ENCODE measurements at places on chromosomes 13 and 19.

- no peak for DNase-seq
Observed at GRCh38 chr13:113880651-113881611, 17.1 kb upstream of the GAS6 start.

DNA sequence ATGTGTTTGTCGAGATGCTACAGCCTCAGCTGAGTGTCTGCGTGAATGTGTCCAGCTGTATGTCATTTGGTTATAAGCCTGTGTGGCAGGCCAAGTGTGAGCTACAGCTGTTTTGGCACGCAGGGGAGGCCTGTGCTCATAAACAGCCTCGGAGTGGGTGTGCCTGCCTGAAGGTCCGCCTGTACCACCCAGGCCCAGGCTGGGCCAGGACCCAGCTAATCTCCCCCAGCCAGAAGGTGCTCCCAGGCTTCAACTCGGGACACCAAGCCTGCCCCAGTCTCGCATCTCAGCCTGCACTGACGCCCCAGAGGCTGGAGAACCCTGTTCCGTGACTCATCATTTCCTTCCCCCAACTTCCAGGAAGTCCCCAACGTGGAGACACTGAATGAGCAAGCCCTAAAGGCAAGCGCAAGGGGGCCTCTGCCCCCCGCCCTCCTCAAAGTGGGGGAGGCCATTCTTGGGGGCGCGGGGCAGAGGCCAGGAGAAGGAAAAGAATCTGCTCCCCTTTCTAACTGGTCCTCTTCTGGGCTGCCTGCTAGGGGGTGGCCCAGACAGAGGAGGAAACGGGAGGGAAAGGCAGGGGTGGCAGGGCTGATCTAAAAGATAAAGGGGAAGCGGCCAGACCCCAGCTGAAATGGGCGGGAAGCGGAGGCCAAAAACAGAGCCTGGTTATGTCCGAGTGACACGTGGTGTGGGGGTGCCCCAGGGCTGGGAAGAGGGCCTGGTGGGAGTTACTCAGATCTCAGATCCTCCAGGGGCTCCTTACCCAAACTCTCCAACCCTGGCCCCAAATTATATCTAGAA, 2.0 kb downstream of the SLC1A5 start:
- peak; percentile 84 for DNase-seq

DNA sequence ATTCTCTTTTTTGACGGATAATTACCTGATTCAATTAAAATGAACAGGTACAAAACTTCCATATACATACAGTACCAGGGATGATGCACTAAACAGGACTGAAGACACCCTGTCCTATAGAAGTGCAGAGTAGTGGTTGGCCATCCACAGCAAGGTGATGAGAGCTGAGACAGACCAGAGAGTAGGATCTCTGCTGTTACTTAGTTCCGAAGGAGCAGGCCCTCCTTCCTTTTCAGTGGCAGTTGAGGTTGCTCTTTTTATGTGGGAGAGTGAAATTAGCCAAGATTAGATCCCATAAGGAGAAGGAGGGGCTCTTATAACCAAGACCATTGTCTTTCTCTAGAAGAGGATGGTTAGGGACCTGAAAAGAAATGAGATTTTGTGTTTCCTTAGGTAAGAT, 4.0 kb downstream of the PDS5B start:
- no peak for DNase-seq

- DNase-seq = no peak
Observed at GRCh38 chr19:58522709-58523108, 3.1 kb upstream of the ZBTB45 start.

DNA sequence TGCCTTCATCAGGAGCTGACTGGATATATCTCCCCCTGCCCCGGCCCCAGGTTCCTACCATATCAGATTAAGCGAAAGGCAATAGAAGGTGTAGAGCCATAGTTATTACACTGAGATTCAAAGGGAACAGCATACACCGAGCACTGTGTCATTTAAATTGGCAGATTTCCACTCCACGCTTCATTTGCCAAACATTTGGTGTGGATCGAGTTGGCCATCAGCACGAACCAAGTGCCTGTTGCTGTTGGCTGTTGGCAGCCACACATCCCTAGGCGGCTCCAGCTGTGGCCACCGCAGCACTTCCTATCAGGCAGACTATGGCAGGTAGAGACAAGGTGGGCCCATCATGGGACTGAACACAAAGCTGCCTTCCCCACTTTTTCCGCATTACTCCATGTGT, 115.8 kb downstream of the CCNA1 start:
- no peak for DNase-seq

DNA sequence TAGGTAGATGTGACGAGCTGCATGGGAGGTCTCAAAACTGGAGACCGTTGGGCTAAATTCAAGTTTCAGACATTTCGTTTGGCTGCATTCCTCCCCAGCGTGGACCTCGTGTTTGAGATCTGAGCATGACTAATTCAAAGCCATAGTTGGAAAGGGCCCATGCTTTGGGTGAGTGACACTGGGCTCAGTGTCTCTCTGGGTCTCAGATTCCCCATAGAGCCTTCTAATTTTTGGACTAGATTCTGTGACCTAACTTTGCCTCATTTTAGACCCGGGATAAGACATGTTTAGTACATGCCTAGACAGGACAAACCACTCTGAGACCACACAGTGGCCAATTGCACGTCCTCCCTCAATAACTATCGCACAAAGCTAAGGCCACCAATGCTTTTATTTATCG, 16.6 kb downstream of the CKM start:
- no peak for DNase-seq

GRCh38 chr13:105991622-105992277, 543.7 kb downstream of the EFNB2 start:
- no peak for DNase-seq

DNA sequence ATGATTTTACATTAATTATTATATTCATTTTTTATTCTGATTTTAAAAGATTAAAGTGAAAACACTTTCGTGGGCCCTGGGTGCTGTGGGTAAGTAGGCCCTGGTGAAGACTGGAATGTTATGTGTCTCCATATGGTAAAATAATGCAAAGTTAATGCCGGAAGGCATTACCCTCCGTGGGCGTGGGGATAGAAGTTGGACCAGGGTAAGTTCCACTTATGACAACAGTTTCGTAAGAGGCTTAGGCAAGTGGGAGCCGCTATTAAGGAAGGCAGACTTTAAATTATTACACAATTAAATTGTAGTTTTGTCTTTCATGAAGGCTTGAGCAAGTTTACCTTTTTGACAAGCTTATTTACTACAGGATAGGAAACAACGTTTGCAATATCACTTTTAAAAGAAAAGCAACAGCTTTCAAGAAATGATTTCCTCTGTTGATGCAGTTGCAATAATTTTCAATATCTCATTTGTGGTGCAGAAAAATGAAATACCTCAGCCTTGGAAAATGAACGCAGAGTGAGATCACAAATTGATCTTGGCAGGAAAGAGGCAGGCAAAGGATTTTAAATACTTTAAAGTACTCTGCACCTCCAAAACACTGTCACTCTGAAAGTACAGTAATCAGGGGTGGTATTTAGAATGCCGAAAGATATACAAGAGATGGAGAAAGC, 310.6 kb downstream of the DCT start:
- no peak for DNase-seq

- peak; percentile 82 for DNase-seq
Observed at GRCh38 chr19:52028027-52028779, at the start of gene ZNF614. ZNF614 (minus strand) TSS chr19:52028379; CDS start chr19:52025745, 2,634 bp downstream.

Data from KG1 (cell line).